ENCODE measurements at places on chromosomes 3 and 15.

DNA sequence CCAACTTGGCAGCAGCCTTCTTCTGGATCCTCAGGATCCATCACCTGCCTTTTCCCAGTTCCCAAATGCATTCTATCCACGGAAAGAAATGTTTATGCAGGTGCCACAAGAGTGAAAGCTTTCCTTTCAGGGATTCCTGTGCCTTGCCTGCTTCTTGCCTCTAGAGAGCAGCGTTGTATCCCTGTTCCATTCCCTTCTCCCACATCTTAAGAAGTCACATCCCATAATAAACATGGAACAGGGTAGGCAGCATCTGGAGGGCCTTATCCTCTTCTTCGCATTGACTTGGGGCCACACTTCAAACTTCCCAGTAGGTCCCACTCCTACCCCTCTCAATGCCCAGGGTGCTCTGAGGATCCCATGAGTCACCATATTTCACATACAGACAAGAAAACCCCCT, 72.7 kb upstream of the DCLK3 start:
- no peak for DNase-seq

GRCh38 chr3:57064572-57064971, 4.1 kb downstream of the SPATA12 start:
- no peak for DNase-seq

GRCh38 chr15:63212050-63213004, 22.9 kb downstream of the RAB8B start:
- DNase-seq, result no peak

GRCh38 chr15:88636050-88636449, 2.8 kb upstream of the ISG20 start:
- no peak for DNase-seq

GRCh38 chr3:120339362-120339761, 9.8 kb downstream of the LRRC58 start:
- no peak for DNase-seq

Data from left ventricle myocardium inferior (tissue), 1 donor.